ENCODE measurements at places on chromosomes 3 and 15.

GRCh38 chr15:79582650-79583049 lies 150.5 kb downstream of the MINAR1 start:
- DNase-seq = no peak

DNA sequence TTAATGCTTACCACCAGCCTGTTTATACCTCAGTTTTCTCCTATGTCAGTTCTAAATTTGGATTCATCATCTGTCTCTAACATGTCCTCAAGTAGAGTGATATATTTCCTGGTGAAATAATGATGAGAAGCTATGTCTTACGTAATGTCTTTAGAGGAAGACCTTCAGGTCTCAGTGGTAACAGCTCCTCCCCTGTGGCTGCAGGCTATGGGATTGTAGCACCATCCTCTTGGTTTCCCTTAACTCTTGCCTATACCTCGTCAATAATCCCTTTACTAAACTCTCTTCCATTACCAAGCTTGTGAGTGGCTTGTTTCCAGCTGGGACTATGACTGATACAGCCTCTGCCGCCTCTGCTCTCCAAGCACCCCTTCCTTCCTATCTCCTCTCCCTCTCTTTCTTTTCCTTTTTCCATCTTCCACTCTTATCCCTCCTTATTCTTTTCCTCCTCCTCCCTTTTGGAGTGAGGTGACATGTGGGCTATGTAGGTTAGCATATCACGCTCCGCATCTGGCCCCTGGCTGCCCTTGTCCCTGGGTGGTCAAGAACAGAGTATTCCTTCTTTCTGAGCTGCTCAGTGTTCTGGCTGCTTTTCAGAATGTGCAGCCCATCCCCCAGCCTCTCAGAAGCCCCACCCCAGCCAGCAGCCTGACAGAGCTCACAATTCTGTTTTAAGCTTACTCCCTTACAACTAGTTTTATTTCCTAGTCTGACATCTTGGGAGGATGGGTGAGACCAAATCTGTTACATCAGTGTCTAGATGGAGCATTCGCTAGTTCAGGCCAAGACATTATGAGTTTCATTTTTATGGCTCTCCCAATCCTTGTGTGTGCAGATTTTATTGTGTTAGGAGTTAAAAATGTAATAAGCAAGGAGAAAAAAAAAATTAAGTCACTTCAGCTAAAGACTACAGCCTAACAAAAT lies 75.0 kb upstream of the RNU6-1 start:
- no peak for DNase-seq

DNA sequence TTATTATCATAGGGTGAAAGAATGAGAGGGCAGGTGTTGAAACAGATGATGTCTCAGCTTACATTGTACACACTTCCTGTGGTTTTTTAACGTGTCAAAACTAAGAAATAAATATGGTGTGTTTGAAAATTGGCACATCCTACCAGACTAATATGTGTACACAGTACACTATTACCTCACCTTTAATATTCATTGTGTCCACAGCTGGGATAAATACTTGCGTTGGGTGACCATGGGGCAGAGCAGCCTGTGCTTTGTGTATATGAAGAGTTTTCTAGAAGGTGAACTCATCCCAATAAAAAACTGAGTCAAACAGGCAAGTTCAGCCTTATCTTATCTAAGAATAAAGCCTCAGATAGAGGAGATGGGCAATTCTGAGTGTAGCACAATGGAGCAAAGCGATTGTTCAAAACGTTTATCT lies 17.3 kb downstream of the SUCNR1 start:
- DNase-seq = no peak

GRCh38 chr3:23985747-23986544 lies 40.9 kb downstream of the NR1D2 start:
- DNase-seq = no peak

GRCh38 chr3:11624704-11625375 lies 18.9 kb downstream of the VGLL4 start:
- no peak for DNase-seq

DNA sequence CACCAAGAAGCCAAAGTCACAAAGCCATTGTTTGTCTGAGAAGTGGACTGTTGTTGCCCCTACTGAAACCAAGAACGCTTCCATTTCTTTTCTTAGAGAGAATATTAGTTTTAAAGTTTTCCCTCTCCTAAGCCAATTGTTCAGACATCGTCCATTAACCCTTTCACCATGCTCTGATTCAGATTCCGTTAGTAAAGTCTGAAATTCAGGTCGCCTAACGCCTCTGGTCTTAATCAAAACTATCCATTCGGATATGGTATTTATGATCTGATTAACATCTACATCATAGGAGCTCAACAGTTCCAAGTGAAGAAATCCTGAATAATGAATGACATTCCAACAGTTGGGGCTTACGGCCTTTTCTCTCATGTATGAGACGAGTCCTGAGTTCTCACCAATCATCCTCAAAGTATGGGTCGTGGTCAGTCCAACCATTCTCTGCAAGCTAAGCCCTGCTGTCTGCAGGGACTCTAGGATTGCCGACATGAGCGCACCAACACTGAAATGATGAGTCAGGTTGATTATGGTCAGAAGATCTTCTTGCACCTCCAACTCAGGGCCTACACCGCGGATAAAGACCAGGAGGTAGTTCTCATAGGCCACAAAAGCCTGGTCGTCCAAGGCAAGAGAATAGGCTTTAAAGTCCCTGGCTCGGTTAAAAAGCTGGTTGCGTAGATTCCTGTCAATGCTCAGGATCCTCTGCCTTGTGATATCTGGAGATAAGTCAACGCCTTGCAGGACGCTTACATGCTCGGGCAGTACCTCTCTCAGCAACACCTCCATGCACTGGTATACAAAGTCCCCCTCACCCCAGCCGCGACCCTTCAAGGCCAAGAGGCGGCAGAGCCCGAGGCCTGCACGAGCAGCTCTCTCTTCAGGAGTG lies 767 bp downstream of the EPM2AIP1 start:
- DNase-seq = no peak

DNA sequence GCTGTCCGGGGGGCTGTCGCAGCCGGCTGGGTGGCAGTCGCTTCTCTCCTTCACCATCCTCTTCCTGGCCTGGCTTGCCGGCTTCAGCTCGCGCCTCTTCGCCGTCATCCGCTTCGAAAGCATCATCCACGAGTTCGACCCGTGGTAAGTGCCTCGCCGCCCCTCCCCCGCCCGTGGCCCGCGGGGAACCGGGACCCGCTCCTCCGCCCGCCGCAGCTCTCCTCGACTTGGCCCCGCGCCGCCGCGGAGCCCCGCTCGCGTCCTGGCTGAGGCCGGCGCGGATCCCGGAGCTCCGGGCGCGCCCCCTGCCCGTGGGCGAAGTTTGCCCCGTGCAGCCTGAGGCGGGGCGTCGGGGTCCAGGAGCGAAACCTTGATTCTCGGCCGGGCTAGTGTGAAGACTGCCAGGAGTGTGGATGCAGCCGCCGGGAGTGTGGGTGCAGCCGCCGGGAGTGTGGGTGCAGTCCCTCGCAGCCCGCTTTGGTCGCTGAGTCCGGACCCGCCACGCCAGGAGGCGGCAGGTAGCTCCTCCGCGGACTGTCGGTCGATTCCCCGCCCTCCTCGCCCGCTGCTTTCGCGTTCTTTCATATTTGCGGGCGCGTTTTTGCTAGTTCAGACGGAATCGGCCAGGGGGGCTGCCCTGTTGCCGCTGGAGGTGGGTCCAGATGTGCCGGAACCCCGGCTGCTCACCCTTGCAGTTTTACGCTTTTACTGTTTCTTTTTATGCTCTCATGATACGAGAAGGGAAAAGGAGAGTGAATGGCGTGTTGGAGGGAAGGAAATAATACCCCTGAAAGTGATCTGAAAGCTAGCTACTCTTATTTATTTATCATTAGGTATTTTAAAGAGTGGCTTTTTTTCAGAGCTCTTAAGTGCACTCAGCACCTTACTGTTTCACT lies 692 bp downstream of the STT3B start:
- peak; percentile 34 for DNase-seq

DNA sequence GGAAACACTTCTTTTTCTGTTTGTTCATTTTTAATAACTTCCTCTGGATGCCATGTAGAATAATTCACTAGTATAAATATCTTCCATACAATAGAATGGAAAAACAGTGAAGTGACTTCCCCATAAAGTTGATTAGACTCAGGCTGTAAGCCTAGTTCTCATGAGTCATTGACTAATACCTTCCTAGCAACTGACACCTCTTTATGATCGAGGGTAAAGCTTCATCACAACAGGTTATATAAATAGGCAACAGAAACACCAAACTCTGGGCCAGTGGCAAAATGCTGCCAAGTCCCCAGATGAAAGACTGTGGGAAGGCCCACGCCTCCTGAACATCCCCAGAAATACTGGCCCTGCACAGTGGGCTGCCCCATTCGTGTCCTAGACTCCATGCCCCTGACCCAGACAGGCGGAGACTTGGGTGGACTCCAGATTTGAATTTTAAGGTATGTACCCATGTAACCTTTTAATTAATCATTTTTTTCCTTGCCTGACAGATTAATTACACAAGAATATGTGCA lies 71.3 kb upstream of the TBC1D23 start:
- DNase-seq = no peak

GRCh38 chr3:23479026-23479425 lies 275.9 kb downstream of the UBE2E2 start:
- no peak for DNase-seq

GRCh38 chr3:193970773-193971206 lies 165.2 kb upstream of the HES1 start:
- DNase-seq = no peak

GRCh38 chr15:36881516-36881915 lies 218.8 kb downstream of the MEIS2 start:
- DNase-seq = no peak

GRCh38 chr15:83207009-83207659 lies 489 bp downstream of the HDGFL3 start:
- DNase-seq = peak; percentile 0

GRCh38 chr3:194572143-194572789 lies 61.0 kb downstream of the TMEM44 start:
- no peak for DNase-seq

GRCh38 chr3:139128803-139129202 lies 84.1 kb upstream of the PRR23C start:
- no peak for DNase-seq

GRCh38 chr3:167749728-167750127 lies 14.2 kb downstream of the SERPINI1 start:
- no peak for DNase-seq

DNA sequence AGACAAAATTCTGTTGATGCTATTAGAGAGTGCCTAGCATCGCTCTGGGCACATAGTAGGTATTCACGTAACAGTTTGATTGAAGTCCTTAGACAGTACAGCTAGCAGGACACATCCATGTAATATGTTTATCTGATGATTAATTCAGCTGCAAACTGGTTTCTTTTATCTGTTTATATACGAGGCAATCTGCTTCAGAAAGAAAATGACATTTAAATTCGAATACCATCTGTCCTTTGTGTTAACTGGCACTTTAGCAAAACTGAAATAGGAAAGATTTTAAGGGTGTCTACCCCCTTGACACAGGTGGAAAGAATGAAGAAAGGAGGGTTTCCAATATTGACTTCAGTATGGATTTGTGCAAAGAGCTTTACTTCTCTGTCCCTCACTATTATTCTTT lies 192.5 kb downstream of the MFSD1 start:
- DNase-seq = no peak

- no peak for DNase-seq
Observed at GRCh38 chr3:178217479-178217878, 318.8 kb upstream of the KCNMB2 start.

- DNase-seq = no peak
Observed at GRCh38 chr3:135895734-135896121, 69.8 kb upstream of the PPP2R3A start.

- peak; percentile 28 for DNase-seq
Observed at GRCh38 chr3:39361252-39361927, 21.8 kb upstream of the SLC25A38 start.

- no peak for DNase-seq
Observed at GRCh38 chr15:69578787-69579583, 126.4 kb downstream of the RPLP1 start.

DNA sequence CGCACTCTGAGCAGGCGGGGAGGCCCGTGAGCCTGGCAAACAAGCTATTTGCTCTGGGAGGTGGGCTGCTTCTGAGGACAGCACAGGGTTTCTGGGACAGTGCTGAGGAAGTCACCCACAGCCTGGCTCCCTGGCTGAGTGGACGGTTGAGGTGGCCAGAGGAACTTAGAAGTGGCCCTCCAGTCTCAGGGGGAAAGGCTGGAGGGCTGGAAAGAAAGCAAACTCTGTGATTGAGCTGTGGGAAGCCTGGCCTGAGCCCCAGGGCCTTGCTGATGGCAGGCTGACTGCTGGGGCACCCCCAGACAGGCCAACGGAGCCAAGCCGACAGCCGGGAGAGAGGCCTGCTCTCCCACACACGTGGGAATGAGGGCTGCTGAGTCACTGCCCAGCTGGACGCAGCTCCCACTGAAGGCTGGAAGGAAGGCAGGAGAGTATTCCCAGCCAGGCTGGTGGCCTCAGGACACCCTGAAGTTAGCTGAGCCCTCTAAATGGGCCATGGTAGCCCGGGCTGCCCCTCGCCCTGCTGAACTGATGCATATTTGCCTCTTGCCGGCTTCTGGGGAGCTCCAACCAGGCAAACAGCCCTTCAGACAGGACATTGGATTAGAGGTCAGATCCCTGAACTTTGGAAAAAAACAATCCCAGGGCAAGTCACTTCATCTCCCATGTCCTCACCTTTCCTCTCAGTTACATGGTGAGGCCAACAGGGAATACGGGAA lies 98.0 kb upstream of the TLE3 start:
- DNase-seq = no peak

- no peak for DNase-seq
Observed at GRCh38 chr3:11568503-11569155, 75.1 kb downstream of the VGLL4 start.

DNA sequence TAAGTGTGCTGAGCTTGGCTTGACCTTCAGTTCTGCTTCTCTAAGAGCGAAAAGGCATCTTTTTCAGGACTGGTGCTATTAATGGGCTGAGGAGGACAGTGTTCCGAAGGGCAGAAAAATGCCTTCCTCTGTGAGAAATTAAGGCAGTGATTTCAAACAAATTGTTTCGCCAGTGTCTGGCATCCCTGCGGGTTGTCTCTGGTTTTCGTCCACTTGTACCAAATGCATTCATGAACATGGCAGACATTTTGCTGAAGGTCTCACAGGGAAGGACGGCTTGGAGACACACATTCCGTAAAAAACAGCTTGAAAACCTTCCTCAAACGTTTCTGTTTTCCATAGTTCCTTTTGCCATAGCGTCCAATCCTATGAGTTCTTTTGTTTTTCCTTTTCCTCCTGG lies 57.1 kb downstream of the CEMIP start:
- DNase-seq = no peak

- no peak for DNase-seq
Observed at GRCh38 chr3:171842864-171843518, at the start of gene TMEM212. Gene TMEM212, plus strand, starts transcription at chr3:171843349. Its CDS starts 35 bp downstream, at chr3:171843384.

DNA sequence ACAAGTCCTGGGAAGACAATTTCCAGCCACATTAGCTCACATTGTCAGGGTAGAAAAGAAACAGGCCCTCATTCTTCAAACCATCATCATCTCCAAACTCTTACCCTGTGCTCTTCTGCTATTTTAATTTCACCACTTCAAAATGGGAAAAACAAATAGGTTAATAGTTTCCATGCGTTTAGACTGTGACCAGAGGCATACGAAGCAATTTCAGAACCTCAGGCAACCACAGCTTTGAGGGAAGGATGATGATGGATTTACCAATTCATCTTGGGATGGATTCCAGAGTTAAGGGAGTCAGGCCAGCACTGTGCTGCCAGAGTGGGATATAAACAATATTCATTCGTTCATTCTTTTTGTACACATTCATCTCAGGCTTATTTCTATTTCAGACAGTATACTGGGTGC lies 307.8 kb upstream of the TPRG1 start:
- no peak for DNase-seq

- no peak for DNase-seq
Observed at GRCh38 chr3:142263112-142263511, 37.7 kb upstream of the GK5 start.

All from stimulated activated CD8-positive, alpha-beta memory T cell treated with anti-CD3 and anti-CD28 coated beads, Interleukin-12 subunit alpha, Interleukin-12 subunit beta, amount 100 ng/mL, for 4 hours (primary cell).